ENCODE measurements at places on chromosomes 6 and 20.

DNA sequence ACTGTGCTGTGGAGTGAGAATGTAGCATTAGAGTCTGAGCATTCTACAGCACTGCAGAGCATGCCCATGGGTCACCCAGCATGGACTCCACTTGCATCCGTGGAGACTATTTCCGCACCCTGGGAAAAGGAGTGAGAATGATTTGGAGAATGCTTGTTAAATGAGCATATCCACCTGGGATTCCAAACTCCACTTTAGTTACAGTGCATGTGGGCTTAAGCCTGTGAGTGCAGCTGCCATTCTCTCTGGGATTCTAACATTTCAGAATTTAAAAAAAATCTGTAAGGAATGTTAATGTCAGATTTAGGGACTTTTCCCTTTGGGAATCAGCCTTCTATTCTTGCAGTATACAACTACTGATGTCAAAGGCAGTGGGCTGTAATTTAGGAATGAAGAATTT, 33.4 kb downstream of the KIF25 start:
- no peak for DNase-seq

DNA sequence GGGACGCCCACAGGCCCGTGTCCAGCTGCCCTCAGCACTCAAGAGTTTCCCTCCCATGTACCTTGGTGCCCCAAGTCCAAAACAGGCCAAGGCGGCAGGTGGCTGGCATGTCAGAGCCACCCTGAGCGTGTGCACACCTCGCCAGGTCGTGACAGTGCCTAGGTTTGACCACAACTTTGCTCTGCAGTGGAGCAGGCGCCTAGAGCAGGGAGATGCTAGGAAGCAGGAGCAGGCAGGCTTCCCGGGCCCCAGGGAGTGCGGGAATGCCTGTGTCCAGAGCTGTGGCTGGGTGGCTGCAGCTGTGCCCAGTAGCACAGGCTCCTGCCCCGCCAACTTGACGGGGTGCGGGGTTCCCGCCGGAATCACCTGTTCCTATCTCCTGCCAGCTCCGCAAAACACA, 380.8 kb upstream of the IMPG1 start:
- no peak for DNase-seq

DNA sequence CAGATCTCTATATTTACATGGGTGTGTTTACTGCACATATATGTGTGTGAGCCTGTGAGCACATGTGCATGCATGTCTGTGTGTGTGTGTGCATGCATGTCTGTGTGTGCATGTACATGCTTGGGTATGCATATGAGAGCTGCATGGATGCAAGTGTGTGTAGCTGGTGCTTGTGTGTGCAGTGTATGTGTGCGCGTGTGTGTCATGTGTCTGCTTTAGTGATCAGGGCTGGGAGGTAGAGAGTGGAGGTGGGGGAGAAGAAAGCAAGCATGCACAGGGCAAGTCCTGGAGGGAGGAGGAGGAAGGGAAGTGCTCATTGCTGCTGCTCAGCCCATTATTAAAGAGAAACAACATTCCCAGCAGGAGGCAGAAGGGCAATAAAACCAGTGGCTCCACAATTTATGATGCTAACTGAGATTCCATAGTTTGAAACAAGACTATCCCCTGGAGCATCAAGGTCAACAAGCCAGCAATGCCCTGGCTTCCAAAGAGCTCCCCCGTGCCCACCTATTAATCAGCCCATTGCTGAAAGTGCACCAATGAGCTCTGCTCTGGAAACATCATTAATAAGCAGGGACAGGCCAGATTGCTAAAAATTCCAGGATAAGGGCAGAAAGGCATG, 414.0 kb downstream of the MAFB start:
- no peak for DNase-seq

DNA sequence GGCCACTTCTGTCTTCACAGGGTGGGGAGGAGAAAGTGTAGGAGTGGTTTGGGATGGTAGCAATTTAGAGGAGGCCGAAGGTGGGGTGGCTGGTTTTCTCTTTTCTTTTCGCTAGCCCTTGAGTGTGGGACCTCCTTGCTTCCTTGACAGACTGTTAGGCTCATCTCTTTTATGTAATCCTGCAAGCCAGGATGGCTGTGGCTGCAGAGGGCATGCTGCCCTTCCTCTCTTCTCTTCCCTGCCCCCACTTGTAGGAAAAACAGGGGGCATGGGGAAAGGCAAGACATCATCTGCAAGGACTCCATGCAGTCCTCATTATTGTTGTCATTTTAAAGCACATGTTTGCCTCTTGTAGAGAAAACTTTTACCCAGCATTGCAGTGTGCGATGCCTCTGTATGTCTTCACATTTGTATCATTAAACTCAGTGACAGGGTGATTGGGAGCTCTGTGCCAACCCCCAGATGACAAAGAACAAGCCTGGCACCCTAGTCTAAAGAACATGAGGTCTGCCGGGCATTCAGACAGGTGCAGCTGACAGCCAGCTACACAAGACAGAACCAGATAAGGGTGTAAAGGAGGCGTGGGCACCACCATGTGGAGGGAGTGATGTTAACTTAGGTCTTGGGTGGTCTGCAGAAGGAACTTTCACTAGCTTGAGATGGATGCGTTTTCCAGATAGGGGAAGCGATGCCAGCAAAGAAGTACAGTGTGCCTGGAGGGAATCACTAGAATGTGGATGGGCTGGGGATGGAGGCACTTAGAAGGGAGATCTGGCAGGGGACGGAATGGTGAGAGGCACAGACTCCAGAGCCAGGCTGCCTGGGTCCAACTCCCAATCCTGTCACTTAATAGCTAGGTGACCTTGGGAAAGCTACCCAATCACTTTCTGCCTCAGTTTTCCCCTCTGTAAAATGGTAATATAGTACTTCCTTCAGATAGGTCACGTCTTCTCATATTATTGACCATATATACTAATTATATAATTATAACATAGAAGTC, 207.6 kb downstream of the TBC1D7 start:
- DNase-seq = no peak

GRCh38 chr6:42784717-42785498, 3.1 kb downstream of the BICRAL start:
- no peak for DNase-seq

DNA sequence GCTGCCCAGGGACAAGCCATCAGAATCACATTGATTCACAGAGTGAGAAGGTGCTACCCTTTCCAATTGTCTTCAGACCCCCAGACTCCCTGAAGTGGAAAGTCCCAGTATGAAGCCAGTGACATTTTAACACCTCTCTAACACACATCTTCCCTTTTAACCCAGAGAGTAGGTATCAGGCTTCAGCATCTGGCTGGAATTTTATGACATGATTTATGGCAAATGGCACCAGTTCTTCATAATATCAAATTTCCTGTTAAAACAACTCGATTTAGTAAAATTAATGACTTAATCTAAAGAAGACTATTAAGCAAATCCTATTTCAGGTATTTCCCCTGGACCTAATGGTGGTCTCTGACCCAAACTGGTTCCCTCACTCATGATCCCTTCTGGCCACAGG, 25.0 kb downstream of the KCNB1 start:
- DNase-seq = no peak

GRCh38 chr20:60201198-60201835, 243.1 kb downstream of the CDH26 start:
- no peak for DNase-seq

DNA sequence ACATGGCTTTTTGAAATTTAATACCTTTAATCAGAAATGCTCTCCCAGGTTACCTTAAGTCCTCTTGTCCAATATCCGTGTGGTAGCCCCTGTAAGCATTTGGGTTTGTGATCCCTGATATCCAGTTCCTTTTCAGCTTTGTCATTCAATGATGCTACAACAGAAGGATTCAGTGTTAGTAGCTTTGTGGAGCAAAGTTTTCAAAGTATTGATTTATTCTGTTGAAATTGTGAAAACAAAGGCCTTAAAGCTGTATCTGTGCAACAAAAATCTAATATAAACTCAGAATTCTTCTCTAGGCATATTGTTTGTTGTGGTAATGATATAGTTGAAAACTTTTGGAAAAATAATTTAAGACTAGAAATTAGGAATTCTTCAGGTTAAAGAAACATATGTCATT, 91.9 kb downstream of the ADGRB3 start:
- DNase-seq = peak; percentile 47

Measured in DMS 273 treated with DMSO at 0.1 percent for 48 hours (cell line).